ENCODE measurements at places on chromosomes 2 and 18. TPM values are rescaled to one million over a fixed set of nuclear protein-coding genes. Genes with fewer than 3 reads are reported as not detected.

SUCLG1 gene
- 198 TPM for polyA plus RNA-seq

GRCh38 chr2:38552259-38552658, 50.5 kb downstream of the HNRNPLL start:
- no peak for DNase-seq

DNA sequence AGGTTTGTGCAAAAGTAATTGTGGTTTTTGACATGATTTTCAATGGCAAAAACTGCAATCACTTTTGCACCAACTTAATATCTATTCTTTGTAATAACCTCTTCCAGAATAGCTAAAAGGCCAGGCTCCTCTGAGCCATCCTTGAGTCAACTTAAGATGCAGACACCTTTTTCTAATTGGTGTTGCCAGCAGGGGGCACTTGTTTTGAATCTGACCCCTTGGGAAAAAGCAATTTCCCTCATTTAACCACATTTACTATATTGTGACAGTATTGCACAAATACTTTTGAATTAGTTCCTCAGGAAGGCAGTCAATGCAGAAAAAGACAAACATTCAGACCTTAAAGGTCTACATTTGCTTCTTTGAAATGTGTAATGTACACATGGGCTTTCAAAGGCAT, 78.6 kb upstream of the GALNT5 start:
- DNase-seq: no peak

- DNase-seq: no peak
Observed at GRCh38 chr18:24735624-24736231, 275.3 kb downstream of the HRH4 start.

DNA sequence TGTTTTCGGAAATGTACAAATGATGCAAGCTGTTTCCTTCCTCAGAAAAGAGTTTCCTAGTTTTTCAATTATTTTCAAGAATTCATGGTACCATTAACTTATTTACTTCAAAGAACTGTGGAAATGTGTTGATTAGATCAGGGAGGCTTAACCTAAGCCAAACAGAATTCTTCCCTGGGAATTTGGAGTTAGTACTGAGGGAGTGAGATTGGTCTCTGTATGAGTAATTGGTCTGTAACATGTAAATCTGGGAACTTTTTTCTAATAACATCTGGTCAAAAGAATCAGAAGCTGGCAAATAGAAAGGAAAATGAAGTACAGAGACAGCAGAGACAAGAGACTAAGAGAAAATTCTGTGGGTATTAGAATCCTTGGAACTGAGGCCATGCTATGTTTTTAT, 145.8 kb downstream of the BABAM2 start:
- DNase-seq: no peak

METTL4 gene
- 18.3 TPM for polyA plus RNA-seq

CXXC1 gene
- polyA plus RNA-seq: 79.5 TPM

DNA sequence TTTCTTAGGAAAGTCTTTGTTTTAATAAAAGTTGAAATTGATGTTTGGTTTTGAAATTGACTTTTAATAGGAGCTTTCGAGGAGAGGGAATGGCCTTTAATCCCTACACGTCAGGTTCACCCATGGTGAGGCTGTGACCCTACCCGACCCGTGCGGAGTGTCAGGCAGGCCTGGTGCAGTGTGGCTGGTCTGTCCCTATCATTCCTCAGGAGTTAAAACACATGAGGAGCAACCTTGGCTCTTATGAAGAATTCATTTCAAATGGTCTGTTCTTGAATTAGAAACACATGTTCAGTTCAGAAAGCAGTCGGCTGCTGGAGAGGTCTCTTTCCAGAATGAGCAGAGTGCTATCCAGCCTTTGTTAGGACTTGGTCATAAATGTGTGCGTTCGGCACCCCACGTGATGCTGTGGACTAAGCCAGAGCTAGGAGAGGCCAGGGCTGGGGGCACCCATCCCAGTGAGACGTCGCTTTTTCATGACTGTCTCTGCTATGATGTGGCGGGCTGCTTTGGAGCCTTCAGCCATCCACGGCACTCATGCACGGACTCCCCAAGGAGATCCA, 54.7 kb downstream of the EMILIN2 start:
- DNase-seq: no peak

DNA sequence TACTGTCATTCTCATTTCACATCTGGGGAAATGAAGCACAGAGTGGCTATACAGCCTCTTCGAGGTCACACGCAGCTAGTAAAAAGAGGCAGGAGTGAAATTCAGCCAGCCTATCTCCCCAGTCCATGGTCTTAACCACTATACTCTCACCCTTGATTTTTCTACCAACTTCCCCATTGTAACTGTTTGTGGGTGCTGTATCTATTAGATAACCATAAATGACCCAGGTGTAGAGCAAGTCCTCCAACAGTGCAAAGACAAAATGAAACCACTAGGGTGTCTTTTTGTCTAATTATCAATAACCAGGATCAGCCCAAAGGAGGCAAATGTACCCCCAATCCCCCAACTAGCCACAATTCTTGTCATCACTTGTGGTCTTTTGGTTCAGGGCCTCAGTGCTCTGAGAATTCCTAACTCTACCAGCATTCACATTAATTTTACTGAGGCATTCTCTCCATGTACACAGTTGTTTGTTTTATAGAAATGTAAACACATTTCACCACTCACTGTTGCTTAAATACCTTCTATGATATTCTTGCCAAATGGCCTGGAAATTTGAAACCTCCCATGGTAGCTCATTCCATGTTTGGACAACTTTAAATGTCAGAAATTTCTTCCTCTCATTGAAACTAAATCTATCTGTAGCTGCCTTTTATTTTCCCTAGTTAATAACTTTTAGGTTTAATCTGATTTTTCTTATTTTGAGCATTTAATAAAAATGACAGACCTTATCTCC, 58.7 kb downstream of the SLC40A1 start:
- no peak for DNase-seq

DNA sequence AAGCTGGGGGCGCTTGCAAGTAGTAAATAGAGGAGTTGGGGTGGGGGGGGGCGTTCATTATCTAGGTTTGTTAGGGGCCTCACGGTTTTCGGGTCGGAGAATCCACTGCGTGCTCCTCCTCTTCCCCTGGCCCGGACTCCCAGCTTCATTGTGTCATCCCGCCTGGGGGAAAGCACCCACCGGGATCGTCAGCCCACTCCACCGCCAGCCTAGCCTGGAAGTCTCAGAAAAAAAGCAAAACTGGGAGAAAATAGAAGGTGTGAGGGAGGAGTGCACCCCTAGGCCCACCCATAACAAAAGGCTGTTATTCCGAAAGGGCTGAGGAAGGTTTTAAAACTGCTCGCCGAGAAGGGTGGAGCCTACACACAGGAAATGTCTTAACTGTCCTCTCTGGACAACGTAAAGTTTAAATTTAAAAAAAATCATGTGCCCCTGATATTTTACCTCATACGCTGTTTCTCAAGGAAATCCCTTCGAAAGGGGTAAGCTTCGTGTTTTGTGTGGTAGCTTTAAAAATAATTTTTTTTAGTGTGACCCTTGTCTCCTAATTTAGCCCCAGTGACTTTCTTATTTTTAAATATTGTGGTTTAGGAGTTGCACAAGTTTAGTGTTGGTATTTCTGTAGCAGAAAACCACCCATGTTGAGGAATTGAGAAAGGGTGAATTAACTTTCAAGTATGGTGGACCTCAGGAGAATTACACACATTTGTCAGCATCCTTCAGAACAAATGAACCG, 104.2 kb downstream of the SPTBN1 start:
- DNase-seq: no peak

DNA sequence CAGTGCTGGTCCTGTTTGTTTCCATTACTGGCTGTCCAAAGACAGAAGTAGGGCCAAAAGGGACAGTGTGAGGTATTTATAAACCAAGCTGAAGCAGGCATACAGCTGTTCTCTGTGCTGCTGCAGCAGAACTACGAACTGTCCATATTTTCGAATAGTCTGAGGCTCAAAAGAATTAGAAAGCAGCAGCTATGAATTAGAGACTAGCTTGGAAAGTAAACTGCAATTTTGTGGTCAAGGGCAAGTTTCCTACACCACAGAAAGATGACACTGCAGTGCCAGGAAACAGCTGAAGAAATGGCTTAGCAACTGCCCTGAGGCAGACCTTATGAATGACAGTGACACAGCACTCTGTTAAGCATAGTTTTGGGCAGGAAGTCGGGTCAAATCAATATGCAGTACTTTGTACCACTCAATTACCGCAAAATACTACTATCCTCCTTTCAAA, 125.3 kb downstream of the TMEM131 start:
- DNase-seq: no peak

THSD7B gene
- 2.9 TPM for polyA plus RNA-seq

RAB17 gene
- polyA plus RNA-seq: 10.1 TPM

DNA sequence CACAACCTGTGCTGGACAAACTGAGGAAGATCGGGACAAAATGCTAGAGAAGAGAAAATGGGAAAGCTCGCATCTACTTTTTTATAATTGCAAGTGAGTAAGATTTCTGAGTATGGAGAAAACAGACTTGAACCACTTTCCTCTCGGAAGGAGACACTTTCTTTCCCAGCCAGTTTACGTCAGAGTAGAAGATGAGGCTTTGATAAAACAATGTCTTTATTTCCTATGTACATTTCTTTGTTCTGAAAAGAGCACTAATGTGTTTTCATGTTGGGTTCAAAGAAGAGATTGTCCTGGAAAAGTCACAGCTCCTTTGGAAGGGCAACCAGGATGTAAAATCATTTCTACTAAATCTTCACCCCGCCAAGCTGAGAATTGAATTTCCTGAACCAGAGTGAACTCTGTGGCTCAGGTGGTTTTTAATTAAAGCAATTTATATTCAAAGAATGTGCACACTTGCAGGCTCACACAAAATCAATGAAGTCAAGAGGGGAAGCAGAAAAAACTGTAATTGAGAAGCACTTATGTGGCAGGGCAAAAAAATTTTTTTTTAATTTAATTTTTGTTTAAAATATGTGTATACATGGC, 23.4 kb upstream of the ITGA6 start:
- DNase-seq: no peak

- no peak for DNase-seq
Observed at GRCh38 chr2:168587307-168587706, 131.2 kb downstream of the CERS6 start.

DNA sequence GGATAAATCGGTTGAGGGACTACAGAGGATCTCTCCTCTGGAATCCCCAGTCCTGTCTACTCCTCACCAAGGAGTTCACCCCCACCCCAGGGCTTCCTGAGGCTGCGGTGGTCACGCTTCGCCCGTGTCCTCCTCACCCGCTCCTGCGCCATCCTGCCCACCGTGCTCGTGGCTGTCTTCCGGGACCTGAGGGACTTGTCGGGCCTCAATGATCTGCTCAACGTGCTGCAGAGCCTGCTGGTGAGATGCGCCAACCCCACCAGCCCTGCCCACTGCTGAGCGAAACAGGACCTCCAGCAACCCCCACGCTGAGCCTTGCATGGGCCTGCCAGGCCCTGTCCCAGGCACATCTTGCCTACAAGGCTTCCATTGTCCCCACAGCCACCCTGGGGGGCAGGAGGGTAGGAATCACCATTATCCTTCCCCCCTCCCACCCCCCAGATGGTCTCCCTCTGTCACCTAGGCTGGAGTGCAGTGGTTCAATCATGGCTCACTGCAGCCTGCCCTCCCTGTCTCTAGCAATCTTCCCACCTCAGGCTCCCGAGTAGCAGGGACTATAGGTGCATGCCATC, 6.7 kb upstream of the CTDSP1 start:
- DNase-seq: no peak

GRB14 gene
- 64.2 TPM for polyA plus RNA-seq

NAT8 gene
- 28.2 TPM for polyA plus RNA-seq

GRCh38 chr2:54572636-54573536, 116.8 kb downstream of the SPTBN1 start:
- no peak for DNase-seq

DNA sequence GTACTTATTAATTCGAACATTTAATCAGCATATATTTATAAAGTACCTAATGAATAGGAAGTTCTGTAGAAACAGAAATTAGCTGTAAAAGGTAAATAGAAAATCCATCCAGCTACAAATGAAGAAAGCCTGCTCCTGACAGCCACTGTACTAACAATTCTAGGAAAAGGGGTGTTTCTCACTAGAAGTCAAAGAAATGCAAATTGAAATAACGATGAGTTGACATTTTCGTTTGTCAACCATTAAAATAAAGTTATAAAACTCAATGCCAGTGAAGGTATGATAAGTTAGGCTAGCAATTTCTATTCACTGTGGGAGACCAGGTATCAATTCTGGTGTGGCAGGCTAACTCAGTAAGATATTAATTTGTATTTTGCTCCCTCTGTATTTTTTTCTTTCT, 198.0 kb downstream of the ARL4C start:
- no peak for DNase-seq
